ENCODE measurements at places on chromosomes 5 and 9.
A peak's percentile ranks its signal among the peaks of the same experiment; 100 is the strongest.

DNA sequence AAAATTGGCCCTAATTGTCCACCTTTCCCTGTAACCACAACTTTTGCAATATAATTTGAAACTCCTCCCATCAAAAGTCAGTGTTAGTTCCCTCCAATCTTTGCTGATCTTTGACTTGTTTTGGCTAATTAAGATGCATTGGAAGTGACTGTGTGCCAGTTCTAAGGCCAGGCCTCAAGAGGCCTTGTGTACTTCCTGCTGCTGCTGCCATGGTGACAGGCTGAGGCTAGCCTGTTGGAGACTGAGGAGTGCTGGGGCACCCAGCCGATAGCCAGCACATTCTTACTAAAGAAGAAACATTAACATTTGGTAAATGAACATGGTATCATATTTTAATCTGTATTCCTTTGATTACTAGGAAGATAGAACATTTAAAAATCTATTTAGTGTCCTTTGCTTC is 86.5 kb downstream of the SREK1 start:
- no peak for DNase-seq

GRCh38 chr5:1367149-1367548 is 22.2 kb upstream of the CLPTM1L start:
- no peak for DNase-seq

- no peak for DNase-seq
Observed at GRCh38 chr5:176535101-176535663, 2.0 kb downstream of the RNF44 start.

- no peak for DNase-seq
Observed at GRCh38 chr9:135215571-135216161, 128.2 kb downstream of the OLFM1 start.

DNA sequence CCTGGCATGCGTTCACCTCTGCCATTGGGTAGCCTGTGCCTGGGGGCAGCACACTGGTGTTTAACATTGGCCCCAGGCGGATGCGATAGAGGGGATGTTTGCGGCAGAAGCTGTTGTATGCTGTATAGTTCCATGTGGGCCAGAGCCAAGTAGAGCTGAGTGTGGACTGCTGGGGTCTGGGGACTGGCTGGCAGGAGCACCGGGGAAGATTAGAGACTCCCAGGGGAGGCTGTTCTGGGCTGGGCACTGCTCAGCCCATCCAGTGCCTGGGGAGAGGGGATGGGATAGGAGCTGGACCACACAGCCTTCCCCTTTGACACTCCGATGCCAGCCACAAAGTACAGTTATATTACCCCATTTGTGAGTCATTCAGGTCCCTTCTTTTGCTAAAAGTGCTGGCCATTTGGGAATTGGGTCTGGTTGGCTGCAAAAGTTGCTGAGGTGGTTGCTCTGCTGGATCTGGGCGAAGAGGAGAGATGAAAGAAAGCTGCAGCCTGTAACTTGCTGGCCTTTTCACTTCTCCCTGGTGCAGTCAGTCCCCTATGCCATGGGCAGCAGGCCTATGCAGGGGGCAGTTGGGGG is 73.8 kb downstream of the RGS3 start:
- DNase-seq: no peak

- DNase-seq: no peak
Observed at GRCh38 chr5:67360047-67360446, 163.4 kb upstream of the CD180 start.

DNA sequence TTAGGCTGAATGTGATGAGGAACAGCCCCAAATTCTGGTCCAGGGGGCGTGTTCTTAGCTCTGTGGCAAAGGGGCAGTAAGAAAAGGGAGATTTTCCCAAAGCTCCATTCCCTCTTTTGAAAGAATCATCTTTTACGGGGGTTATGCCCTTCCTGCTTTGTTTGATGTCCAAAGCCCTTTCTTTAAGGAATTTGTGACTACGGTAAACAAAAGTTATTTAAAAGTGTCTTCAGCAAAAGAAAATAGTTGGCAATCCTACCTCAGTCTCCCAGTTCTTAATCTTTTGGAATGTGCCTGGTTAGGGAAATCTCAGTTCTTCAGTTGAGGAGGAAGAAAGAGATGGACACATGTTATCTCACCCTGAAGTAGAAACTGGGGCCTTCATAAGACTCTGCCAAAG is 24.4 kb upstream of the ARSI start:
- DNase-seq: no peak

DNA sequence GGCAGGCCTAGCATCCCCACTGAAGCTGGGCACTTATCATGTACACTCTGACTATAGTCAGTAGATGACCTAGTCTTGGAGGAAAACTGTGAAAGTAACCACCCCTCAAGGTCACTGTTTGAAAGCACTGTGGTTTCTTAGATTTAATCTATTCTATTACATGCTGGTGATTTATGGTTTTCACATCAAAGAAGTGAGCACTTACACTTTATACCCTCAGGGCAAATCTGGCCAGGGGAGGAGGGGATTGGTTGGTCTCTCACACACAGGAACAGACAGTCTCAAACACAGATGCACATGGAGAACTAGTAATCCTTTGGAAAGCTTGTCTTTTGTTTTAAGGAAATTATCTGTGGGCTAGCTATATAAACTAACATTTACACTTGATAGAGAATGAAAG is 17.9 kb upstream of the SPIN1 start:
- DNase-seq: no peak

GRCh38 chr9:114434878-114435311 is 47.1 kb upstream of the AKNA start:
- peak; percentile 13 for DNase-seq

DNA sequence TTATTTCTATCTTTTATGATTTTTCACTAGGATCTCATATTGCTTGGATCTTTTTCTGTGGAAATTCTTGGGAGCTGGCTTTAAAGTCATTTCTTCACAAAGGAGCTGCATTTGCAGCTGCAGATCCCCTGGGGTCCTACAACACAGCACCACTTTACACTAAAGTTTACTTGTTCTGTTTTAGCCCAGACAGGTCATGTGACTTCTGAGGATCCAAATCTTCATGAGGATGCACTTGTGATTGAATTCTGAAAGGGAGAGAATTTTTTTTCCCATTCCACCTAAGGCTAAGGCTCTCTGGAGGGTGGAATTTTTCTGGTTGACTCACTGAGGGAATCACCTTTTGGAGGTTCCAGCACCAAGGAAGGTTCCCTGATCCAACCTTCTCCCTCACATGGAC is 43.4 kb downstream of the ACOT12 start:
- DNase-seq: no peak

GRCh38 chr5:54347221-54347865 is 37.0 kb upstream of the ARL15 start:
- no peak for DNase-seq

DNA sequence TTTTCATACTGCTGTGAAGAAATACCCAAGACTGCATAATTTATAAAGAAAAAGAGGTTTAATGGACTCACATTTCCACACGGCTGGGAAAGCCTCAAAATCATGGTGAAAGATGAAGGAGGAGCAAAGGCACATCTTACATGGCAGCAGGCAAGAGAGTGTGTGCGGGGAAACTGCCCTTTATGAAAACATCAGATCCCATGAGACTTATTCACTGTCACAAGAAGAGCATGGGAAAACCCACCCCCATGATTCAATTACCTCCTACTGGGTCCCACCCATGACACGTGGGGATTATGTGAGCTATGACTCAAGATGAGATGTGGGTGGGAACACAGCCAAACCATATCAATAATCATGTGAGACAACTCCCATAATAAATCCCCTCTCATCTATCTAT is 8.7 kb downstream of the TTC39B start:
- no peak for DNase-seq

GRCh38 chr5:68478301-68479095 is 262.9 kb downstream of the PIK3R1 start:
- no peak for DNase-seq

DNA sequence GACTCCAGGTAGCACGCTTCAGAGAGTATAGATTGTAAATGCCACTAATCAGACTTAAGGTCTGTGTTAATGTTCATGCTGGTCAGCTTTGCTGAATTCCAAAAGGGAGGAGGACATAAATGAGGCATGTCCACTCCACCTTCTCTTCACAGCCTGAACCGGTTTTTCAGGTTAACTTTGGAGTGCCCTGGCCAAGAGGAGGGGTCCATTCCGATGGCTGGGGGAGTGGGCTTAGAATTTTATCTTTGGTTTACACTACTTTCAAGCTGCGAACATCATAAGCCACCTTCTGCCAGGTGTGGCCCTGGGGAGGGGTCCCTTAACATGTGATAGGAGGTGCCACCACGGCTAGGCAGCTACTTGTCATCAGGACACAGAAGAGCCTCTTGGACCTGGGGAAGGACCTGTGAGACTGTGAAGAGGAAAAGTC is 24.2 kb downstream of the ABO start:
- DNase-seq: no peak

GRCh38 chr5:109669991-109670706 is 19.6 kb upstream of the MAN2A1 start:
- no peak for DNase-seq

- no peak for DNase-seq
Observed at GRCh38 chr5:191949-192690, 825 bp downstream of the LRRC14B start.

- DNase-seq: no peak
Observed at GRCh38 chr9:107161338-107161737, 121.7 kb upstream of the RAD23B start.

DNA sequence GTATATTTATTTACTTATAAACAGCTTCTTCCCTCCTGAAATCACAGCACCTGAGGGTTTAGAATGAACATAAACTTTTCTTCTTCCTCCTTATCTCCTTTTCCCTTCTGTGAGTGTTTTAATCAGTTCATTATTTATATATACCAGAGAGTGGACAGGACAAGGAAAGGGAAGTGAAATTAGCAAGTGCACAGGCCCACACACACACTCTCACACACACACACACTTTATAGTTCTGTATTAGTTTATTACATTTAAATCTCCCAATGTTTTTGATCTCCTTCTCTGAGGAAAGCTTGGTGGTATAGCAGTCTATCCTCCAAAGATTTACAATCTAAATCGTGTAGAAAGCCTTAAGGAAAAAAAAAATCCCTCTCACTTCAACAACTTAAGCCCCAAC is 353.5 kb downstream of the NDUFS4 start:
- no peak for DNase-seq

- no peak for DNase-seq
Observed at GRCh38 chr5:140113699-140114263, at the start of gene PURA. Gene PURA (plus strand): TSS chr5:140114109. CDS start chr5:140114182, 73 bp downstream.

DNA sequence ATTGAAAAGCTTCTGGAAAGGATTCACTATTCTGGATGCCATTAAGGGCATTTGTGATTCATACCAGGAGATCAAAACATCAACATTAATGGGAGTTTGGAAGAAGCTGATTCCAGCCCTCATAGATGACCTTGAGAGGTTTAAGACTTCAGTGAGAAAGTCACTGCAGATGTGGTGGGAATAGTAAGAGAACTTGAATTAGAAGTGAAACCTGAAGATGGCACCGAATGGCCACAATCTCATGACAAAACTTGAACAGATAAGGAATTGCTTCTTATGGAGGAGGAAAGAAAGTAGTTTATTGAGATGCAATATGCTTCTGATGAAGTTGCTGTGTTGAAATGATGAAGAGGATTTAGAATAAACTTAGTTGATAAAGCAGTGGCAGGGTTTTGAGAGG is 254.6 kb upstream of the SLC24A2 start:
- no peak for DNase-seq

DNA sequence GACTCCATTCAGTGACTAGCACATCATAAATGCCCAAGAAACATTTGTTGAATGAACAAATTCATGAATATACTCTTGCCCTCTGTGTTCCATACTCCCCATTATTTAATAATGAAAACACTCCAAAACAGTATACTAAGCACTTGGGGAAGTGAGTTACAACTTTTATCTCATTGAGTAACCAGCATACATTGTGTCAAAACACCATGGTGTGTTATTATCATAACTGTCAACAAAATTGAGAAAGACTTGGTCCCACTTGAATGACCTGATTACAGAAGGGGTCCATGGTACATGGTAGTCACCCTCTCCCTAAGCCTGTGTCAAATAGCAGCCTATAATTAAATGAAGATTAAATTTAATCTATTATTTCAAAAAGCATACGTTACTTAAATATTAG is 16.2 kb downstream of the ANKH start:
- no peak for DNase-seq

DNA sequence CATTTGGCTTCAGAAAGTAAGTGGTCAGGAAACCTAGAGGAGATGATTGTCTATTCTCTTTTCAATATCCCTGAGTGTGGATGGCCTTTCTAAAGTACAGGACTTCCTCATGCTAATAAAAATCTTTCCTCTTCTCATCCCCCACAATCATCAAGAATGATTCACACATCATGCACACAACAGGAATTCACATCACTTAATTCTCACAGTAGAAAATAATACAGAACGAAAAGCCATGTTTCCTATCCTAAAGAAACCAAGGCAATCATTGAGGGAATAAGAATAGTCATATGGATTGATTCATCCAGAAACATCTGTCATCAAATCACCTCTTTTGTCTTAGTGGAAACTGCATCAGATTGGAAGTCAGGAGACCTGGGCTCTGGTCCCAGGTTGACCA is 203.1 kb upstream of the PIK3R1 start:
- no peak for DNase-seq

- DNase-seq: no peak
Observed at GRCh38 chr5:38608874-38609273, 52.4 kb upstream of the LIFR start.

DNA sequence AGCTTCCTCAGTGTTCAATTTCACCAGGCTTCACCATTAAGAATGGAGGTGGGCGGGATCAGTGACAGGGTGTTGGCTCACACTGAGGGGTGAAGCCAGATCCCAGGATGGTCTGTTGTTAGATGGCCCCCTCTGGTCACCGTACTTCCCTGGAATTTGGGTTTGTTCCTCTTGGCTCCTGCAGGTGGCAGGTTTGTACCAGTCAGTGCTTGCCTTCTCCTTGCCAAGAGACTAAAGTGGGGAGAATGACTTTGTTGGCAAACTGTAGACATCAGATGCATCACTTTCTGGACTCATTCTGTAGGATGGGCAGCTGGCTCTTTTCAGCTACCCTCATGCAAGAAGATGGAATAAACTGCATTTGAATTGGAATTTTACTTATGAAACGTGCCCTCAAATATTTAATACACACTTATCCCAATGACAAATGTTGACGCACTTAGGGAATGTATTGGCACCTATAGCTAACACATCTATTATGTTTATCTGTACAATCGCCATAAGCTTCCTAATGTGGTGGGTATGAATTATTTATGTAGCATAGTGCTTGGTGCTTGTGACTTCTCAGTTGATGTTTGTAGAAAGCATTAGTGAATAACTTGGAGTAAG is 31.4 kb upstream of the ANKRD55 start:
- no peak for DNase-seq

Measured in NCI-H2081 treated with DMSO at 0.1 percent for 48 hours (cell line).